ENCODE measurements at places on chromosomes 12 and 14.

- no peak for DNase-seq
Observed at GRCh38 chr12:130090542-130090941, 71.7 kb upstream of the FZD10 start.

- peak; percentile 98 for DNase-seq
Observed at GRCh38 chr14:49892636-49893308, at the start of gene ARF6. Gene ARF6, plus strand, starts transcription at chr14:49893082. Its CDS starts 655 bp downstream, at chr14:49893737.

- DNase-seq: no peak
Observed at GRCh38 chr12:115840159-115840558, 437.3 kb downstream of the MED13L start.

- DNase-seq: no peak
Observed at GRCh38 chr12:61863811-61864210, 396.4 kb upstream of the USP15 start.

DNA sequence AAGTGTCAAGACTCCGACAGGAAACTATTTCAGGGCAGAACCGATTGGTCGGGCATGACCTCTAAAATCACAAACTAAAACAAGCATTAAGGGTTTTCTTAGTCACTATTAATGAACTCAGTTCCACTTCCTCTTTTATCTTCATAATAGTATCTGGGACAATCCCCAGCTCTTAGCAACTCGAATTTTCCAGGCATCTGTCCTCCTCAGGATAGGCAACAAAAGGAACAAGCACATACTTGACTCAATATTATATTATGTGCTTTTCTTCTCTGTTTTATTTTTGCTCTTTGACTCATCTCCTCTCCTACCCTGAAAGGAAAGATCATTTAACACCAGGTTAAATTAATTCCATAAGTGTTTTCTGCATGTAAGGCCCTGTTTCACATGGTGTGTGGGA lies 638.3 kb upstream of the TBX3 start:
- no peak for DNase-seq

DNA sequence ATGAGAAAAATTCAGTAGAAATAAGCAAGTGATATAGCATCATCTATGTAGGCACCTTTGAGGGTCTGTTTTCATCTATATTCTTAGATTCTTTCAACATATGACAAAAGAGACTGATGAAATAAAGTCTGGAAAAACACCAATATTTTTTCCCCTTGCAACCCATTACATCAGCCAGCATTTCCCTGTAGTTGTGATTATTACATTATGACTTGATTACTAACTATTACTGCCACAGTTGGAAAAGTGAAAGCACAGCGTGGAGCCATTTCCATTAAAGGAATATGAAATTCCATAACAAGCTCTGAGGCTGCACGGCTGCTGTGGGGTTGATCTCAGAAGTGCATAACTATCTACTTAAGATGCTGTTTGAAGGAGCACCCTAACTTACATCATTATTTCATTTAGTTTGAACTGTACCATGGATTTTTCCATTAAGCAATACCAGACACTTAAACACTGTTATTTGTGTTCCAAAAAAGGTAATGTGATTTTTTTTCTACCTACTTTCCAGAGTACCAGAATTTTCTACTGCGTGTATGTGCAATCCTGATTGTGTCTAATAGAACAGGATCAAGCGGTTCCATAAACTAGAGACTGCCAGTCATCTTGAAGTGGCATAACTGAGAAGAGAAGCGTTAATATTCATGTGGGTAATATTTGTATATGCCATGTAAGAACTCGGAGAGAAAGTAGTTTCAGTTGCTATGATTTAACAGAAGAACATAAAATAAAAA lies 405.5 kb downstream of the MDGA2 start:
- no peak for DNase-seq

- DNase-seq: no peak
Observed at GRCh38 chr12:101021911-101022388, 188.1 kb downstream of the SLC5A8 start.

DNA sequence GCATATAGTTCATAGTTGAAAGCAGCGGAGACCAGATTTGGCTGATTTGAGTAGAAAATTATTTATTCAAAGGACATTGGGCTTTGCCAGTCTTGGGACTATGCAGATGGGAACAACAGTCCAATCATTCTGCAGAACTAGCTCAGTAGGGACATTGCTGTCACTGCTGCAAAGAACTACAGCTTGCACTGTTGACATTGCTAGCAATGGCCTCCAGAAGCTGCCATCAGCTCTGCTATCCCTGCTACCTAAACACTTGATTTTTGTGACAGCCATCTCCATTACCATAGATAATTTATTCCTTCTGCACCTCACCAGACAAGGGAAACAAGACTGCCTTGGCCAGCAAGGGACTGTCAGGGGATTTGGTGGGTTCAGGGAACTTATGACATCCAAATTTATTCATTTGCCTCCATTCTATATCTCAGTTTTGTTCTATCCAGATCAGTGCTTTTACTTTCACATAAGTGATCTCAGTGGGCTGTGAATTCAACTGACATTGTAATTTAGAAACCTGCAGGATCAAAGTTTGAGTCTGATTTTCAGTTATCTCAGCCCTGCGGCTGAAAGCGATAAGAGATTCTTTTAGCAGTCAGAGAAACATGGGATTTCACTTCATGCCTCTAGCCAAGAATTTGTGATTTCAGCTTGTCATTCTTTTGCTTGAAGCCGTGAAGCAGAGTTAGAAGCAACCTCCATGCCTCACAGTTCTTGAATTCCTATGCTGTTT lies 136.7 kb upstream of the FBXO33 start:
- DNase-seq: no peak

- DNase-seq: no peak
Observed at GRCh38 chr12:123367511-123367910, 2.9 kb upstream of the SBNO1 start.

DNA sequence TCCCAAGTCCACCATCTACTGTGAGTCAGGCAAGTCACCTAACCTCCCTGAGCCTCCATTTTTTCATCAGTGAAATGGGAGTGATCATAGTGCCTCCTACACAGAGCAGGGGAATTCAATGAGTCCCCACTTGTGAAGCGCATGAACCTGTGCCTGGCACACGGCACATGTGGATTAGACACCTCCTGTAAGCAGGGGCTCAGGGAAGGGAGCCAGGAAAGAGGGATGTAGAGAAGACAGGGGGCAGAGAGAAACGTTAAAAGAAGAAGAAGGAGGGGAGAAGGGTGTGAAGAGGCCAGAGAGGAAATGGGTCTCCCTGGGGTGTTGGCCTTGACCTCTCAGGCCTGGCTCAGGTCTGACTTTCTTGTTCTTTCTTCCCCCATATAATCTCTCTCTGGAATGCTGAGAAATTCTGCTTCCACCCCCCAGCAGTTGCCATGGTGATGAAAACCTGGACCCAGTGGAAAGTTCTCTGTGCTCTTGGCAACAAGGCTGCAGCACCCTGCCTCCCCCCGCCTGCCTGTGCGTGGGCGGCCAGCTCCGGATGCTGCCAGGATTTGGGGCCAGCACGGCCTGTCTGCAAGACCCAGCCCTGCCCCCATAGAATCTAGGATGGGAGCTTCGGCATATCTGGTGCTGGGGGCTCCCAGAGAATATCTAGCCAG lies 94.5 kb downstream of the CALM1 start:
- no peak for DNase-seq

DNA sequence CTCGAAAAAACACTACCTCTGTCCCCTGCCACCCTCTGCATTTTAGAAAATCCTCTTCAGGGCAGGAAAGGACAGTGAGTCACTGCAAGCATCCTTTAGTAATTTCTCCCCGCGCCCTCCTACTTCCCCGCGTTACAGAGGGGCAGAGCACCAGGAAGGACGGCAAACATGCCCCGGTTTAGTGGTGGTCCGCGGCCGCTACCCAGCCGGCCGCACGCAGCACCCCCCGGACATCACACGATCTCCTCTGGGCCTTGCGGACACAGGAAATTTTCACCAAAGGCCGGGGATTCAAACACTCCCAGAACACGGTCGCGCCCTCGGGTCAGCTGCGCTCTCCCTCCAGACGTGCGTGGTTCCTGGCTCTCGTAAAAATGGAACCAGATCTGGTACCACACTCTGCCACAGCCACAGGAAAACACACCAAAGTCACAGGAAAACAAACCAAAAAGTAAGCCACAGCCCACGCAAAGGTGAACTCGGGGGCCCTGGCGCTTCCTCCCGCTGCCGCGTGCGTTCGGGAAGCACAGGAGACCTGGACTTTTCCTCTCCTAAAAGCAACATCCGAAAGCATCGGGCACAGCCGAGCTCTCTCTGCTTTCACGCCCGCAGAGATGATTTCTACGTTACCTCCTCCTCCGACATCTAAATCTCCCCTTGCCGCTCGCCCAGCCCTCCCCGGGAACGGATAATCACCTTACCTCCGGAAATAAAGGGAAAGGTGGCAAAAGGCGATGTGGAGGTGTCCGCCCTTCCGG lies 839 bp downstream of the SLC38A1 start:
- DNase-seq: no peak

DNA sequence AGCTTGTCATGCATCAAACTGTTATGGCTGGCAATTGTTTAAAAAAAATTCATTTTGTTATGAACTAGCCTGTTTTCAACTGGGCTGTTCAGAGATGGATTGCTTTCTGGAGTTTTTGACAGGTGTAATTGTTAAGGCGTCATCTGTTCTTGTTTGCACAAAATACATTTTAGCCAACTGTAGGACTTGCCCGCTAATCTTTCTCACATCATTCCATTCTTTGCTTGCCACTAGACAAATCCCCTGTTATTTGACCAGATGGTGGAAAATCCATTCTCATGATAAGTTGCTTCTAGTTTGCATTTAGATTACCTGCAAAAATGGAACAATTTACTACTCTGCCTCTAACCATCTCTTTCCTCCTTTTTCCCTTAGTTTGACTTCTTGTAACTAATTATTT lies 114.3 kb downstream of the NPAS3 start:
- no peak for DNase-seq

DNA sequence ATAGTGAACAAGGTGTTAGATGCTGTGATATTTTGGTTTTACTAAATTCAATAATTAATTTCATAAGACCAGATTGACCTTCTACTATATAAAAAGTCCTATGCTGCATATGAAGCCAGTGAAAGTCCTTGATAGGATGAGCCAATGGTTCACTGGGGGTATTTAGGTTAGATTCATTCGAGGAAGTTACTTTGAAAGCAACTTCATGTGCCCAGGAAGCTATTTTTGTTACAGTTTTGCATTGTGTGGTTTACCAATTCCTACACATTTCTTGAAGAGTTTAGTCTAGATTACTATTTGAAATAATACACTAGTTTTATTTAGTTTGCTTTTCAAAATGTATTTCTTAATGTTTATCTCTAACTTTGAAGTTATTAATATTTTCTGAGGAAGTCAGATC lies 58.5 kb upstream of the RMST start:
- DNase-seq: no peak

DNA sequence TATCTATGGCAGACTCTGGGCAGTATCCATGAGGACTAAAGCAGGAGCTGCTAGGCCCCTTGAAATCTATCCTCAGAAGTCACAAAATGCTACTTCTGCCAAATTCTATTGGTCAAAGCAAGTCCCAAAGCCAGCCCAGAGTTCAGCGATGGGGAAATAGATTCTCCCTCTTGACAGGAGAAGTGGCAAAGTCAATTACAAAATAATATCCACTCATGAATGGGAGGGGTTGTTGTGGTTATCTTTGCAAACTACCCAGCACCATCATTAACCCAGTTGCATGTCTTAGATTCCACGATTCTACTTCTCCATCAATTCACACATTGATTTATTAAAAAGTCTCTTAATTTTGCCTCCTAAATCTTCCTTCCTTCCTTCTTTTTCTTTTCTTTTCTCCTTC lies 30.7 kb upstream of the STXBP6 start:
- no peak for DNase-seq

GRCh38 chr12:16389594-16389993 lies 42.1 kb downstream of the MGST1 start:
- no peak for DNase-seq

DNA sequence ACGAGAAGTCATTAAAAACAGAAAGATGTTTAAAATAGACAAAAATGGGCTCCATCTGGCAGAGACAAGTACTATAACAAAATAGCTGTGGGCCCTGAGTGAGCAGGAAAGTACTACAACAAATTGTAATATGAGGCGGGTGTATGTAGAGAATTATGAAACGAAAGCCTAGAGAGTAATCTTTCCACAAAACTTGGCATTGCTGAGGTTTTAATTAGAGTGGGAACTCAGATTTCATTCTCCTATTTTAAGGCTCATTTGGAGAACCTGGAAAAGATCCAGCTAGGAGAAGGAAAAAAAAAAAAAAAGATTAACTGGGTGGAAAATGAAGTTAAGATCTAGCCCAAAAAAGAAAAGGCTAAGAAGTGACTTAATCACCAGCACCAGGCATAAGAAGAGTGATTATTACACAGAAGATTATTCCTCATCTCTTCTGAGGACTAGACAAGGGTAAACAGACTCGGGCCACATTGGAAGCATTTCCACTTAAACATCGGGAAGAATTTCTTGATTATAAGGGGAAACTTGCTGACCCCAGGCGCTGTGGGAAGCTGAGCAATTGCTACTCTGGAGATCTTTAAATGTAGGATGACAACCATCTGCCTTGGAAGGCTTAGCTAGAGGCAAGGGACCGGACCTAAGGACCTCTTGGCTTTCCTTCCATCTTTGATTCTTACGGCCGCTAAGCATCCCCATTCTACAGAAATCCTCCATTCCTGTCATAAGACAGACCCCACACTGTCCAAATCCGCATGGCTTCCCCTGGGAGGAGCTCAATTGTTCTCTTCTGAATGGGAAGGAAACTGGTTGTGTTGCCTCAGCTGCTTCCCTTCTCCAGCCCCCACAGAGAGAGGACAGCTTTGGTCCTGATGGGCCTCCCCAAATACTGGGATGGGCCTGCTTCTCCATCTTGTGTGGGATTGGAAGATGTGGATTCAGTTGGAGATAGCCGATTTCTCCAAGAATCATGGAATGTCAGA lies 40.6 kb downstream of the IGF1 start:
- DNase-seq: no peak

DNA sequence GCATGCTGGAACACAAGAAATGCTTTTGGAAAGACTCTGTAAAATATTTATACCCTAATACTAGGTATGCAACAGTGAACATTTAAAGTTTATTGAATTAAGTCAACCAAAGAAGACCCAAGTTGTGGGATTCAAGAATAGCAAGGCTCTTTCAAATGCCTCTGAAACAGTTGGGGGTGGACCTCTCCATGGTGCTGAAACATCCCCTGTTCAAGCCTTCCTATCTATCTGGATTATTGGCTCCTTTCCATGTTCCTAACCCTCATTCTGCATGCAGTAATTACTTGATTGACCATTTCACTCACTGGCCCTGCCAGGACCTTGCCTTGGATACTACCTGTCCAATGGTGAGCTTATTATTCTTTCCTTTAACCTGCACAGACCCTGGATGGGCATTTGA lies 349.7 kb downstream of the NRXN3 start:
- DNase-seq: no peak

DNA sequence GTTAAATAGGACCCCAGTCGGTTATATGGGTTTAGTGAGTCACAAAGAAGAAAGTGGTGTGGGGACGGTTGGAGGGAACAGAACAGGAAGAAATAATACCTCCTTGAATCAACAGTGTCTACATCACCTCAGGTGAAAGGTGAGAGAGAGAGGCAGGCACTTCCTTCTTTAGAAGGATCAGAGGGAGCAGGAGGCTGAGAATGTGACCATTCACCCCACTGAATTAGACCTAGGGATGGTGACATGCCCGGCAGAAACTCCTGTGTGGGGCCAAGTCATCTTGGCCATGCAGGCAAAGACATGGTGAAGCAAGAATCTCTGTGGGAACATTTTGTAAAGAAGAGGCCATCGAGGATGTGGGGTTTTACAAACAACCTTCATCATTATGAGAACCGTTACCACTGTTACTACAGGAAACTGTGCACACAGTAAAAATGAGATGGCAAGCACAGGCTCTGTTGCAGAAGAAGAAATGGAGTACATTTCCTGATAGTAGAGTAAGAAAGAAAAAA lies 1196.9 kb downstream of the VRK1 start:
- no peak for DNase-seq

All from activated gamma-delta T cell (primary cell).